Mesangial cell (primary cell): ENCODE measurements at places on chromosomes 13 and 19. TPM values are rescaled to one million over a fixed set of nuclear protein-coding genes. Genes with fewer than 3 reads are reported as not detected.

The KCTD15 gene
- total RNA-seq: 44.0 and 47.9 TPM in 2 replicates

The ZNF443 gene
- 1.9 and 2.0 TPM in 2 replicates for total RNA-seq

The PRX gene
- total RNA-seq: 1.1 and 3.4 TPM in 2 replicates

The SH2D3A gene
- 8.5 and 11.2 TPM in 2 replicates for total RNA-seq

The NTF4 gene
- 0.25 TPM in 1 of 2 replicates, not detected in the other for total RNA-seq

The CAB39L gene
- total RNA-seq: 3.4 and 8.5 TPM in 2 replicates
